HT1080 (cell line): ENCODE measurements at places on chromosomes 6 and 20. TPM values are rescaled to one million over a fixed set of nuclear protein-coding genes. Genes with fewer than 3 reads are reported as not detected.

The ABCC10 gene
- total RNA-seq: 8.4 and 11.7 TPM in 2 replicates

The MAPK13 gene
- 0.60 and 1.0 TPM in 2 replicates for total RNA-seq

The TRIM15 gene
- total RNA-seq: not detected in 2 replicates

The NOTCH4 gene
- 1.1 and 2.7 TPM in 2 replicates for total RNA-seq

The CRIP3 gene
- not detected in 2 replicates for total RNA-seq

The KCNQ5 gene
- 6.9 and 11.3 TPM in 2 replicates for total RNA-seq

The SPEF1 gene
- not detected in 2 replicates for total RNA-seq
